Neural cell (in vitro differentiated cells): ENCODE measurements at places on chromosomes 4 and X. TPM values are rescaled to one million over a fixed set of nuclear protein-coding genes. Genes with fewer than 3 reads are reported as not detected.

The MXRA5 gene
- polyA plus RNA-seq = 0.28 and 0.32 TPM in 2 replicates

The NWD2 gene
- 0.06 and 0.16 TPM in 2 replicates for polyA plus RNA-seq

The PHEX gene
- 0.34 and 0.59 TPM in 2 replicates for polyA plus RNA-seq

The PLAC8 gene
- not detected in 2 replicates for polyA plus RNA-seq

The TRAM1L1 gene
- 17.0 and 18.2 TPM in 2 replicates for polyA plus RNA-seq

The PGM2 gene
- 8.5 and 9.3 TPM in 2 replicates for polyA plus RNA-seq

The MND1 gene
- polyA plus RNA-seq = 5.6 and 10.6 TPM in 2 replicates

The HTRA3 gene
- not detected in 2 replicates for polyA plus RNA-seq

The RAB9B gene
- polyA plus RNA-seq = 50.6 TPM in 2 replicates
